CD4-positive, alpha-beta memory T cell (primary cell): ENCODE measurements at places on chromosomes 6 and 20.

- no peak for DNase-seq
These were observed 12.6 kb downstream of the DYNLT1 start for GRCh38 chr6:158631678-158632537.

DNA sequence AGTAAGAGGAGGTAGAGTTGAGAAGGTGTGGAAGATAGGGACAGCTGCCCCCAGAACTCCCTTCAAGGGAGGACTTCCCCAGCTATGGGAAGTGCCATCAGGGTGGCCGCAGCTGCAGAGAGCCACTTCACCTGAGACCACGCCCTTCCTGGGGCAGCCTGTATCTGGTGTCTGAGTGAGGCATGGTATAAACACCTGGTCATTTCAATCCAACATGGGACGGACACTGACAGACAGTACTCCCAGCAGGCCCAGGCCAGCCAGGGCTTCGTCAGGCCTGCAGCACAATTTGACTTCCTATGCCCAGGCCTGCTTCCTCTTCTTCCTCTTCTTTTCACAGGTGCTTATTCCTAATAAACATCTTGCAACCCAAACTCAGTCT lies 4.5 kb downstream of the SOX12 start:
- DNase-seq = no peak

- DNase-seq = no peak
These were observed 375.9 kb downstream of the RNF144B start for GRCh38 chr6:18763086-18763485.

DNA sequence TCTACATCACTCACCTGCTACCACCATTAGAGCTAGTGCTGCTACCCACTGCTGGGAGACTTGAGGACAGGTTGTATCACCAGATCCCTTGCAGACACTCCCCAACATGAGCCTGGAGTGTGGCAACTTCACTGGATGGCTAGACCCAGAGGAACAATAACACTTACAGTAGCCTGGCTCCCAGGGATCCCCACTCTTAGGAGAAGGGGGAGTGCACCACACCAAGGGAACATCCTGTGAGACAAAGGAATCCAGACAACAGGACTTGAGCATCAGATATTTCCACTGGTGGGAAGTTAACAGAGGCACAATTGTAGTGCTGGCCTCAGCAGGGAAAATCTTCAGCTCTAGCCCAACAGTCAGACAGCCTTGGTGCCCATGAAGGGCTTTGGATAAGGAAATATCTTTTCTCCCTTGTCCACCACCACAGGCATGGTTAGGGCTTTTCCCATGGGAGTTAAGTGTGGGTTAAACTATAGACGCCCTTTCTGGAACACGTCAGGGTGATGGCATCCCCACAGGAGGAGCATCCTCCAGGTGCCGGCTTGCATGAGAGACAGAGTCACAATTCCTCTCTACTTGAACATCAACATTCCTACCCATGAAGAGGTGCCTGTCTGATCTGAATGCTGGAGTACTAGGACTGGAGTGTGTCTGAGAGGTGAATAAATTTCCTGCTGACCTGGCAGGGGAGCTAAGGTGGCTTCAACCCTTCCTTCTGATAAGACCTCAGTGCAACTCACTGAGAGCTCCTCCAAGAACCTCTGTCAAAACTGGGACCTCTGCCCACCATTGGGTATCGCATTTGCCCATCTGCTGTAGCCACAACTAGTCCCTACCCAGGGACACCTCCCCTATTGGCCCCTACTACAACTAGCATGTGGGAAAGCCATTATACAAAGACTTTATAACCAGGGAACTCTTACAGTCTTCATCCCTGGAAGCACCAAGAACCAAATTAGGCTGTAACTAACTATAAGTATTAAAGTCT lies 55.4 kb upstream of the SIRPG start:
- DNase-seq = no peak

- no peak for DNase-seq
These were observed 197.3 kb downstream of the CLVS2 start for GRCh38 chr6:123193298-123193697.

GRCh38 chr20:45649312-45649863 lies 18.3 kb upstream of the WFDC9 start:
- DNase-seq = no peak
